PC-9 (cell line): ENCODE measurements at places on chromosomes 4 and X.

DNA sequence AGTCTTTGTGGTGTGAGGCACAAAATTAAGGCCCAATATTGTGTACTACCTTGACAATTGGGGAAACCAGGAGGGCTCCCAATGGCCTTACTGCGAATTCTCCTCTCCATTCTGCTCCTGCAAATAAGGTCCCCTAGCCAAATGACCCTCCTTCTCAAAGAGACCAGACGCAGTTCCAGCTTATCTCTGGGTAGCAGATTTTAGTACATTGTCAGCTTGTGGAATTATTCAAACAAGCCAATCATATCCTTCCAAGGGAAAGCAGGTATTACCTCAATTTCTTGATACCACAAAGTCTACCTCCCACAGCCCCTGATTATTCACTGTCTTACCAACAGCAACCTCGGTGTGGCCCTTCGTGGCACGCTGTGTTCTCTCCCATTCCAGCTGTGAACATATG is 7.8 kb upstream of the ZBTB33 start:
- no peaks in the 10 kb centered on the region for H3K27me3 ChIP-seq
- H3K4me1 ChIP-seq = peaks cover 16% of the 10 kb centered on the region
- no peaks in the 10 kb centered on the region for H3K36me3 ChIP-seq
- no peak overlapping the region for H3K27ac ChIP-seq
- no peak for DNase-seq

GRCh38 chr4:170193496-170193895 is 103.7 kb upstream of the AADAT start:
- no peak overlapping the region for H3K27ac ChIP-seq
- no peaks in the 10 kb centered on the region for H3K36me3 ChIP-seq
- no peaks in the 10 kb centered on the region for H3K27me3 ChIP-seq
- H3K4me3 ChIP-seq = no peak overlapping the region

GRCh38 chr4:69800599-69800998 is 40.2 kb upstream of the SULT1B1 start:
- H3K27ac ChIP-seq = no peak overlapping the region
- H3K36me3 ChIP-seq = no peaks in the 10 kb centered on the region
- H3K4me3 ChIP-seq = no peak overlapping the region
- no peaks in the 10 kb centered on the region for H3K27me3 ChIP-seq

DNA sequence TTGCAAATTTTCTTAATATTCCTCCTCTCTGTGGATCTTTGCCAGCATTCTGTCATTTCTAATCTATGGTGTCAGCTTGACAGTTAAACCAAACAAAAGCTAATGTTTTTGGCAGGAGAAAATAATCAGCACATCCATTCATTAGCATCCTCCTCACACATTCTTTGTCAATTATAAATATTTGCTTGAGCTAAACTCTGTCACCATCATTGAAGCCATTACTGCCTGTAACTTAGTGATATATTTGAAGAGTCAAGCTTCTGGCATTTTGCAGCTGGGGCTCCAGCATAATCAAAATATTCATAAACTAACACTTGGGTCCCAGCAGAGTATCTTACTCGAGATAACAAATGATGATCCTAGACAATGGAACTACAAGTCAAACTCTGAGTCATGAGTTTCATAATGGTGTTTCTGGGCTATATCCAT is 126.1 kb downstream of the EIF4E start:
- H3K36me3 ChIP-seq = no peaks in the 10 kb centered on the region
- no peaks in the 10 kb centered on the region for H3K27me3 ChIP-seq
- no peak overlapping the region for H3K27ac ChIP-seq
- H3K4me1 ChIP-seq = no peaks in the 10 kb centered on the region
- no peak overlapping the region for H3K4me3 ChIP-seq
- DNase-seq = no peak

GRCh38 chr4:54063229-54063628 is 1.2 kb downstream of the CHIC2 start:
- DNase-seq = no peak
- H3K27me3 ChIP-seq = no peaks in the 10 kb centered on the region
- H3K36me3 ChIP-seq = 0 out of 2 replicates have a peak, but pooled peaks cover 4% of the 10 kb centered on the region
- H3K27ac ChIP-seq = peak overlapping the region; percentile 52
- H3K4me1 ChIP-seq = peaks cover 41% of the 10 kb centered on the region

DNA sequence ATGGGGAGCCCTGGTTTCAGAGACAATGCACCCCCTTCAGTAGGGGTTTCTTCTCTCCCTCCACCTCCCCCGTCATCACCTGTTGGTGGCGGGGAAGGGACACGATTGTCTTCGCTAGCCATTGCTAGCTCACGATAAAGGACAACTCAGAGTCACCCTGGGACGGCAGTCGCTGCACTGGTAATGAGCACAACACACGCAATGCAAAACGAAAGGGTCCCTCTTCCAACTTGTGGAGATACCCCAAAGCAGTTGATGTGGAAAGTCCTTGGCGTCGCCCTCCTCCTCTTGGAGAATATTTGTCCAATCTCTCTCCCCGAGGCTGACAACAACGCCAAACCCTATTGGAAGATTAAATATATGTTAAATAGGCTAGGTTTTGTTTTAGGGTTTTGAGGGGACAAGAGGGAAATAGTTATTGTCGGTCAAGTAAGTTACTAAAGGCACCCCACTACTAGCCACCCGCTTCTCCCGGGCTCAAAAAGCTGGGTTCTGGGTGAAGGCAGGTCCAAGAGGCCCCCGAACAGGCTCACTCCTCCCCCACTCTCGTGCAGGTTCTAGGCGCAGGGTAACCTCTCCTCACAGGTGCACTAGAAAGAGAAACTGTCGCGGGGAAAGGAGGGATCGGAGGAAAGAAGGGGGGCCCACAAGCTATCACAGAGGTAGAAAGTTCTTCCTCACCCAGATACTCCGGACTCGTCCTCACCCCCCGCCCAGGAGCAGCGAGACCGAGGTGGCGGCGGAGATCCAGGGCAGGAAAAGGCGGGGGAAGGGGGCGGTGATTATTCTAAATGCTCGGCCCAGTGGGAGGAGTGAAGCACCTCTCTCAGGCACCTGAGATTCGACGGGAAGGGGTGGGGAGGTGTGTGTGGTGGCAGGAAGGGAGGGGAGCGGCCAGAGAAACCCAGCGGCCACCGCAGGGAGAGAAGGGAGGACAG is at the start of gene LRBA:
LRBA (minus strand) TSS at position 764 of the 938 bp plus-strand sequence; CDS start at position 122, 642 bp downstream.
- peak; percentile 89 for DNase-seq
- H3K27me3 ChIP-seq = no peaks in the 10 kb centered on the region
- no peaks in the 10 kb centered on the region for H3K36me3 ChIP-seq
- peak within 1 kb of the TSS; percentile 92 for H3K4me3 ChIP-seq
- peak within 1 kb of the TSS; percentile 80 for H3K27ac ChIP-seq
- H3K4me1 ChIP-seq = peaks cover 26% of the 10 kb centered on the region

DNA sequence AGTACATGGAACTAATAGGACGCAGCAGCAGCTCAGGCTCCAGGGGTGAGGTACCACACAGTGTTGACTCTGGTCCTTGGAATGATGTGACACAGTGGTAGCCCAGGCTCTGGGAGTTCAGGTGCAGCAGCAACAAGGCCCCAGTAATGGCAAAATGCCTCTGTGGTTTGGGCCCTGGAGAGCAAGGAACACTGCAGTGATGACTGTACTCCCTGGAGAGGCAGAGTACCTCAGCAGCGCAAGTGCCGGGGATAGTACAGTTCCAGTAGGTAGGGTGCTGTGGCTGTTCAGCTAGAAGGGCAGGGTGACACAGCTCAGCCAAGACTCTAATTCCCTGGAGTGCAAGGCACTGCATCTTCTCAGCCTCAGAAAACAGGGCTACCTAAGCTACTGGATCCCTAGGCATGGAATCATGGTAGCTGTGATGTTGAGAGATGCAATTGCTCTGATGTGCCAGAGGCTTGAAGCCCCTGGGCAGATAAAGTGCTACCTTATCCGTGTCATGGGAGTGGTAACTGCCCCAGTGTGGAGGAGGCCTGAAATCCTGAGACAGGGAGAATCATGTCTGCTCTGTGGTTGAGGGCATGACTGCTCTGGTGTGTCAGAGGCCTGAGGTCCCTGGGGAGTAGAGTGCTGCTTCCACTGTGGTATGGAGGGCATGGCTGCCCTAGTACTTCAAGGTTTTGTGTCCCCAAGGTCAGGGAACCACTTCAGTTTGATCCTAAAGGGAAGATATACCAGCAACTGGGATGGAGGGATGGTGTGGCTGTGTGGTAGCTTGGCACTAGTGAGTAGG is 55.2 kb downstream of the AREG start:
- no peak overlapping the region for H3K4me3 ChIP-seq
- H3K4me1 ChIP-seq = no peaks in the 10 kb centered on the region
- no peaks in the 10 kb centered on the region for H3K36me3 ChIP-seq
- H3K27ac ChIP-seq = no peak overlapping the region
- no peak for DNase-seq
- H3K27me3 ChIP-seq = no peaks in the 10 kb centered on the region

- no peaks in the 10 kb centered on the region for H3K27me3 ChIP-seq
- no peak overlapping the region for H3K27ac ChIP-seq
Measured at GRCh38 chrX:45447331-45447730, 246.7 kb upstream of the DIPK2B start.

DNA sequence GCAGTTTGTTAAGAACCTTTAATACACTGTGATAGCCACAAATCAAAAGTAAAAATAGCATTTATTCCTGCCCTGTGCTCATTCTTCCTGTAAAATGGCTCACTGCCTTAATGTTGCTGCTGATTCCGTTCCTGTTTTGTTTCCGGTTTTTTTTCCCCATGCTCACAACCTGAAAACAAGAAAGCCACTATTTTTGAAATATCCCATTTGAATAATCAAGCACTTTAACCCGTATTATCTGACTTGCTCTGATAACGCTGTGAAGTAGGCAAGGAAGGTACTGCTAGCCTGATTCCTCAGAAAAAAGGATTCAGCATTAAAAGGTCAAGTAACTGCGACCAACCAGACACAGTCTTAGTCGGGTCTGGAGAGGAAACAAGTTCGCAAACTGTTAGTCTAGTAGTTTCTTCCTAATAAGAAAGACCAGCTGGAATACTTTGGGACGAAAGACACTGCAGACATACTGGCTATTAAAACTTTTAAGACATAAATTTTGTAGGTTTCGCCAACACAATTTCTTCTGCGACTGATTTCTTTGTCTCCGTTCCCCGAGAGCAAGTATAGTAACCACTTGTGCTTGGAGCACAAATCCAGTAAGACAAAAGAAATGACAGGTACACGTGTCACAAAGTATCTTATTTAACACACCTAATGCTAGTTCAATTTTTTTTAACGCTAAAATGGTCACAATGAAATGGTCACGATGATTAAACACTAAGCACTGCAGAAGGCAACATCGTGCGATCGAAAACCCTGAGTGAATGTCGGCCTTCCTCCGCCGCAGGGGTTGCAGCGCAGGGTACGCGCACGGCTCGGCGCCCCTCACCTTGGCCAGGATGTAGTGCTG is 802 bp downstream of the COX18 start:
- H3K27ac ChIP-seq = peak overlapping the region; percentile 74
- peak overlapping the region; percentile 84 for H3K4me3 ChIP-seq
- H3K27me3 ChIP-seq = no peaks in the 10 kb centered on the region
- H3K36me3 ChIP-seq = no peaks in the 10 kb centered on the region
- 0 out of 2 replicates have a peak, but pooled peaks cover 3% of the 10 kb centered on the region for H3K4me1 ChIP-seq
- no peak for DNase-seq
